ENCODE measurements at places on chromosomes 12 and 14.

DNA sequence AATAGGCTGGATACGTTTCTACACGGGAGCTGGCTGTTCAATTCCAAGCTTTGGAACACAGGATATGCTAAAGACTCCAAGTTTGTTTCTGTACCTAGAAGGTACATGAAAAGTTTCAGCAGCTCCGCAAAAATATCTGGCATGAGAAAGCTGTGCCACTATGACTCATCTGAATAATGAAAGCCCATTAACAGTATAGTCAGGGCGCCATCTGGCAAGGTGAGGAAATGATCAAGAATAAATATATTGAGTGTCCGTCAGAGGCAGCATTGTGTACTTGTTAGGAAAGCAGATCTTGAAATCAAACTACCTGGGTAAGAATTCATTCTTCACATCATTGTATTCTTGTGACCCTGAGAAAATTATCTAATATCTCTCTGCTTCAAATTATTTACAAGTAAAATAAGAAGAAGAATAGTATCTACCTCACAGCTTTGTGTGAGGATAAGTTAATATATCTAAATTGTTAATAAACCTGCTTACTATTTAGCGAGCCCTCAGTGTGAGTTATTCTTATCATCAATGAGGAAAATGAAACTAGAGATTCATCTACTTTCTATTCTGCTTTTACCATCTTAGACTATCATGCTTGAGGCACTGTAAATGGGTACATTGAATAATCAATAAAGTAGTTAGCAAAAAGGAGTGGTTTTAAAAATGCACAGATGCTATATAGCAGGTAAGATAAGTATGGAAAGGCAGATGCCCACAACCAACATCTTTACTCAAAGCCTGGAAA is 53.5 kb downstream of the FSCB start:
- no peak for DNase-seq

- no peak for DNase-seq
Observed at GRCh38 chr12:15726027-15726877, 62.9 kb downstream of the EPS8 start.

DNA sequence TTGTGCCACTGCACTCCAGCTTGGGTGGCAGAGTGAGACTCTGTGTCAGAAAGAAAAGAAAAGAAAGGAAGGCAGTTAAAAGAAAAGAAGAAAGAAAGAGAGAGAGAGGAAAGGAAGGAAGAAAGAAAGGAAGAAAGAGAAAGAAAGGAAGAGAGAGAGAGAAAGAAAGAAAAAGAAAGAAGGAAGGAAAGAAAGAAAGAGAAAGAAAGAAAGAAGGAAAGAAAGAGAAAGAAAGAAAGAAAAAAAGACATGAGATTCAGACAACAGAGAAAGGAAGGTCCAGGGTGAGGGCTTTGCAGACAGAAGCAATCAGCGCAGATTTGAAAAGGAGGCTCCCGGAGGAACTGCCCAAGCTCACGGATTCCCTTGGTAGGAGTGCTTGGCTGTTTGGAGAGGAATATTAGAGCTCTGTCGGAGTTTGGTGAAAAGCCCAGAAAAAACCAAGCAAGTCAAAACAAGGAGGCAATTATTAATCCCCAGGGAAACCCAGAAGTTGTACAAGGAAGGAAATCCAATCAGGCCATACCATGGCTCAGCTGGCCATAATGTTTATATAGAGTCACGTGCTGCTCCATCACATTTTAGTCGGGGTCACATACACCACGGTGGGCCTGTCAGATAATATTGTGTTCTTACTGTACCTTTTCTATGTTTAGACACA is 11.6 kb upstream of the CCDC85C start:
- DNase-seq, result no peak

- no peak for DNase-seq
Observed at GRCh38 chr12:132572106-132572505, 38.3 kb downstream of the LRCOL1 start.

GRCh38 chr12:120639771-120640721 is at the start of gene CABP1:
Gene CABP1, plus strand, starts transcription at chr12:120640626. Its CDS starts 60 bp downstream, at chr12:120640686.
- peak; percentile 64 for DNase-seq

DNA sequence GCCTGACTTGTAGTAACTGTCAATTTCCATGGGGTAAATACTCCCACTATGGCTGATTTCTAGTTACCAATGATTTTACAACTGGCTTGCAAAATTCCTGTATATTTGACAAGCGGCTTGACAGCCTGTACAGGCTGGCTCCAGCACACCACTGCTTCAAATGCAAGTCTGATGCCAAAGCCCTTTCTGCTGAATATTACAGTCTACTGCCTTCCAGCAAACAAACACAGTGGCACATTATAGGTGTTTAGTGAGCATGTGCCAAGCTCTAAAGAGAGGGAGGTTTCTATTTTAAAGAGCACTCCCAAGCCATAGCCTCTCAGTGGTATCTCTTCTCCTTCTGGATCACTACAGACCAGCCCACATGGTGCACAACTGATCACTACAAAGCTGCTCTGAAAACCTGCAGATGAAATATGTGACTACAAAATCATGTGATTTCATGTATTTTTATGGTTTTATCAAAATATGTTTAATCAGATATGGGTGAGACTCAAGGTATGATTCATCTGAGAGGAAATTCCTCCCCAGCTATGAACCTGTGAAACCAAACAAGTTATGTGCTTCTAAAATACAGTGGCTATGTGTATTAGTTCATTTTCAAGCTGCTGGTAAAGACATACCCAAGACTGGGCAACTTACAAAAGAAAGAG is 101.5 kb downstream of the RPAP3 start:
- DNase-seq, result no peak

DNA sequence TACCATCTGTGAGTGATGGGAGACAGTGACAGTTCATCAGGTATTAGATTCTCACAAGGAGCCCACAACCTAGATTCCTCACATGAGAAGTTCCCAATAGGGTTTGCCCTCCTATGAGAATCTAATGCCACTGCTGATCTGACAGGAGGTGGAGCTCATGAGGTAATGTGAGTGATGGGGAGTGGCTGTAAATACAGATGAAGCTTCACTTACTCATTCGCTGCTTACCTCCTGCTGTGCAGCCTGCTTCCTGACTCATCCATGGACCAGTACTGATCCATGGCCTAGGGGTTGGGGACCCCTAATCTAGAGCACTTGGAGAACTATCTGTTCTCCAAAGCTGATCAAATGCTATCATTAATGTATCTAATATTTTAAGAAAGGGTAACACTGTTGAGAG is 17.7 kb downstream of the CLEC2D start:
- DNase-seq, result no peak

DNA sequence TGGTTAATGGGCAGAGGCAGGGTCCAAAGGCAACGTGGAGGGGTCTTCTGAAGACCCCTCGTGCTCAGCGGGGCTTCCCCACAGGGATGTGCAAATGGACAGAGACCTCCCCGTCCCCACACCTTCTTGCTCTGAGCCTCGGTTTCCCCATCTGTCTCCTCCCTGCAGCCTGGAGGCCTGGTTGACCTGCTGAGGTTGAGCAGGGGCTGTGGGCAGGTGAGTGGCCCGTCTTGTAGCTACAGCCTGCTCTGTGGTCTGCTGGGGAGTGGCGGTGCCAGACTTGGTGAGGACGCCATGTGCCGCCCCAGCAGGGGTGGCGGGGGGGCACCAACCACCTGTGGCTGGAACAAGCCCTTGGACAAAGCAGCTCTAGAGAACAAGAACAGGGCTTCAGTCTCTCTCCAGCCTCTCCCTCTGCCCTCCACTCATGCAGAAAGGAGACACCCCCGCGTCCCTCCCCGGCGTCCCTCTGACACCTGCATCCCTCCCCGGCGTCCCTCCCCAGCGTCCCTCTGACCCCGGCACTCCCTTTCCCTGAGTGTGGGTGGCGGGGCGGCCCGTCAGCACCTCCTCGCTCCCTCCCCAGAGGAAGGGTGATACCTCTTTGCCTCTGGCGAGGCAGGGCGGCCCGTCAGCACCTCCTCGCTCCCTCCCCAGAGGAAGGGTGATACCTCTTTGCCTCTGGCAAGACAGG is 83.7 kb downstream of the NOC4L start:
- no peak for DNase-seq

DNA sequence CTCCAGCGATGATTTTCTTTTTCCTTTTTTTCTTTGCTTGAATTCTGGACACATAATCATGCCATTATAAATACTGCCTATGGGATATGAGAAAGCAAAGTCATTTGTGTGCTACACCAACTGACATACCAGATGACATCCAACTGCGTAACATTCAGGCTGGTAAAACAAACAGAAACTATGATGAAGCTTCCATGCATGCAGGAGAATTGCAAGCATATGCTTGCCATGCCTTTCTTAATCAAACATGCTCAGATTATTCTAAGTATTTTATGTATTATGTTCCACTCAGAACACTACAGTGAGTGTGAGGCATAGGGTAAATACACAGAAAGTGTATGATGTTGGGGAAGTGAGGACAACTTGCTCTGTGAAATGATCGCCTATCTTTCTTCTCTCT is 97.4 kb downstream of the C12orf50 start:
- DNase-seq, result no peak

DNA sequence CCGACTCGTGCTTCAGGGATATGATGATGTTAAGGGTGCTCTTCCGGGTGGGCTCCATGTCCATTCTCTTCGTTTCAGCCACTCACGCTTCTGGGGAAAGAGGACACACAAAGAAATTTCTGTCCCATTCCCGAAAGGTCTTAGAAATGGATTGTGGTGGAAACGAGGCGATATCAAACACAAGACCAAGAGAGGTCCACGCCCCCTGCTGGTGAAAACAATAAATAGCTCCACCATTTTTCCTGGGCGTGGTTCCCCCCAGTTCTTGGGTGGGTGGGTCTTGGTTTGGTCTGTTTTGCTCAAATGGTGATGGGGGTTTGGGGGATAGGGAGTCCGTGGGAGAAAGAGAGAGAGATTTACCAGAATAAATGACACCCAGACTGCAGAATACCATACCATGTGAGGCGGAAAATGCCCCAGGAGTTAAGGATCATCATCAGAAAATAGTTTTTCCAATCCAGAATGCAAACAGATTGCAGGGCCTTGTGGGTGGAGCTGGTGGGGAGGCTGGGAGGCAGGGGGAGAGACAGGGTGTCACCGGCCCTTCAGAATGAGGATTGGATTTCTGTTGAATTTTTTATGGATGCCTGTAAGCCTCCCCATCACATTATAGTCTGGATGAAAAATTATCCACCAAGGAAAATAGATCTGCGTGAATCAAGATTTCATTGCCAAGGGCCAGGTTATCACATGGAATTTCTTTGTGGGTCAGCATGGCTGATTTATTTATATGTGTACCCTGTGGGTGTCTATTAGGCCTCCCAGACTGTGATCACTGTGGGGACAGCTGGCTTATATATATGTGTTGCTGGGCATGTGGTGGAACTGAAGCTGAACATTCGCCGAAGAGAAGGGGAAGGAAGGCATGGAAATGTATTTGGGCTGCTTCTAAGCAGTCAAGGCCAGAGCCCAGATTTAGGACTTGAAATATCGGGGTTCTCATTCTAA is 55.8 kb downstream of the SRRM4 start:
- DNase-seq, result no peak

- no peak for DNase-seq
Observed at GRCh38 chr14:71597955-71598660, 334.1 kb upstream of the RGS6 start.

- DNase-seq, result no peak
Observed at GRCh38 chr12:128991716-128992115, 138.4 kb downstream of the GLT1D1 start.

- DNase-seq, result no peak
Observed at GRCh38 chr12:88985631-88986030, 366.7 kb downstream of the DUSP6 start.

GRCh38 chr14:63874223-63874622 is 21.4 kb downstream of the SYNE2 start:
- DNase-seq, result no peak

DNA sequence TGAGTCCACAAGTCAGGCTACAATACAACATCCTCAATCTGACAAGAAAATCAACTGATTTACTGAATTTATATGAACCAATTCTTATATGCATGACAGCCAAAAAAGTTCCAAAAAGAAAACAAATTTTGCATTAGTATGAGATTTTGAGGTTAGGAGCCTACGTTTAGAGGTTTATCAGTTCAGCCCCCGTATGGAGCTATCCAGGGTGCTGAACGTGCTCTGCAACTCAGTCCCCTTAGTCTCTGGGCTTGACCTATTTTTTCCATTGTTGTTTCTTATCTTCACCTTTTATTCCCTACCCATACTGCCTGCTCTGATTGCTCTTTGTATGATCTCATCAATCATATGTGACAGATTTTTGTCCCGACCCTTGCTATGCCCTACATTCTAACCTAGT is 693.0 kb downstream of the NRXN3 start:
- DNase-seq, result no peak

GRCh38 chr12:124869059-124869665 is 5.5 kb upstream of the SCARB1 start:
- DNase-seq, result no peak

GRCh38 chr14:33676135-33676566 is 274.7 kb downstream of the EGLN3 start:
- DNase-seq, result no peak

GRCh38 chr12:85484387-85484786 is 204.4 kb downstream of the ALX1 start:
- DNase-seq, result no peak

- no peak for DNase-seq
Observed at GRCh38 chr12:12272869-12273268, 6.0 kb upstream of the LRP6 start.

GRCh38 chr12:57522887-57523705 is 472 bp downstream of the MBD6 start:
- DNase-seq, result no peak

DNA sequence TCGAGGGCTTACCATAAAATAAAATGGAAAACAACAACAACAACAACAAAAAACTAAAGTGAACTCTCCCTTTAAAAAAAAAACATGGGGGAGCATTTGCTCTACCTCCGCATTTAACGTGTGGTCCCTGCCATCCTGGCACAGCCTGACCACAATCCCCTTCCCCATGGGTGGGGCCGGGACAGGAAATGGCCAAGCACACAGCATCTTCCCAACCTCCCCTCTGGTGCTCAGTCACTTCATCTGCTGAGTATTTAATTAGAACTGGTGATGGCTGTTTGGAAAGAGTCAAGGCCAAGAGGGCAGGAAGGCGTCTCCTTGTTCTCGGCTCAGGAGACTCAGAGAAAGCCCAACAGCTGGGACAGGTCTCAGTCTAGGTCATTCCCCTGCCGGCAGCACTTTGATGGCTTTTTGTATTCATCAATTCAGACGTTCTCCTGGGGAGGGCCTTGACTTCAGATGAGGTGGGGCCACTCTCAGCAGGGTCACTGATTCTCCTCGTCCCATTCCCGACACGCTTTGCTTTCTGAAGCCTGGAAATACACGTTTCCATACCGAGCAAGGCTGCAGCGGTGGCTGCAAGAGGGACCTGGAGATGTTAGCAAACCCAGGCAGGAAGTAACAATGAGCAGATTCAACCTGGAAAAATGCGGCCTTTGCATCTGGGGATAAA is 44.4 kb downstream of the ANO2 start:
- no peak for DNase-seq

Data from stimulated activated CD4-positive, alpha-beta T cell treated with anti-CD3 and anti-CD28 coated beads, Interleukin-1b, Interleukin-23, amount 100 ng/mL, for 1 hour (primary cell).